ENCODE measurements at places on chromosomes 3 and 15.

DNA sequence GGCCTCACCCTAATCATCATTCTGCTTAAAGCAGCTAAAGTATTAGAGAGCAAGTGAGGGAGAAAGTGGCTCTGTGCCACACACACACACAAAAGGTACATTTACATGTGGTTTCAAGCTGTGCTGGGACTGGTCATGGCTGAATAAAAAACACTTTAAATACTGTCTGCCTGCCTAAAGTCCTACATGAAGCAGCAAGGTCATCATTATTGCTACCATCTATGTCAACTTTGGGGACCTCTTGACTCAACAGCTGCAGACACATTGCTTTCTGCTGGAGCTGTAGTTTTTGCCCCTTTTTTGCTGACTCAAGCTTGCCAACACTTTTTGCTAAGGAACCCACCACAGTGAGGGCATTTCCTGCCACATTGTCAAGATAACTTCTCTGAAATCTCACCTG, 1237.9 kb downstream of the ROBO2 start:
- no peak for DNase-seq

GRCh38 chr3:51715231-51715976, 8.5 kb downstream of the GRM2 start:
- DNase-seq = peak; percentile 24

- DNase-seq = no peak
These were observed 11.2 kb upstream of the KBTBD12 start for GRCh38 chr3:127903611-127904375.

DNA sequence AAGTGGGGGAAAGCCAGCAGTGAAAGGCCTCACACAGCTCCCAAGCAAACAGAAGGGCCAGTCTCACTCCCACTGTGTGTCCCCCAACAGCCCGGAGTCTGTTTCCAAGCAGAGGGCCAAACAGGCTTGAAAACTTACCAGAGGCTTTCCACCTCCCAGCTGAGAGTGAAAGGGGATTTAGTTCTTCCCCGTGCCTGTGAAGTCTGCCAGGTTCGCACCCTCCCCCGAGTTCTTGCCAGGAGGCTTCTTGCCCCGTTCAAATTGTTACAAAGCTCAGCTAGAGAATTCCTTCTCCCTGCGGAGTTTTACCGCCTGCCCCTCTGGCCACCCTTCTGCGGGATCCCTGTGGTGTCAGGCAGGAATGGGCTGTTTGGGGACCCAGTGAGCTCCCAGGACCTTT, 68.0 kb upstream of the WNT7A start:
- no peak for DNase-seq

DNA sequence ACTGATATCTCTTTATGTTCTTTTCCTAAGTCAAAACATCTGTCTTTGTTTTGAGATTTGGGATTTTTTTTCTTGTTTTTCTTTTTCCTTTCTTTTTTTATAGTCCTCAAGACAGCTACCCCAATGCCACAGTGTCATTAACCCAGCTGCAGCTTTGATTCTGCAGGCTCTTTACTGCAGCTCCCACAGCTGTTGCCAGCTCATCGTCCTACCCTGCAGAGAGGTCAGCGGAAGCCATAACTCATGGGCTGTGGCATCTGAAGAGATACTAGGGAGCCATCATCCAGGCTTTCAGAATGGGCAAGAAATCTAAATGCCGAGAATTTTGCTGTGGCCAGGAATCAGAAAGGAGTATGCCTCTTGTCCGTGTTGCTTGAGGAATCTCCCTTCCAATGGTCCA, 44.3 kb upstream of the SLC24A5 start:
- no peak for DNase-seq

GRCh38 chr15:87212041-87212440, 1044.5 kb downstream of the NTRK3 start:
- no peak for DNase-seq

DNA sequence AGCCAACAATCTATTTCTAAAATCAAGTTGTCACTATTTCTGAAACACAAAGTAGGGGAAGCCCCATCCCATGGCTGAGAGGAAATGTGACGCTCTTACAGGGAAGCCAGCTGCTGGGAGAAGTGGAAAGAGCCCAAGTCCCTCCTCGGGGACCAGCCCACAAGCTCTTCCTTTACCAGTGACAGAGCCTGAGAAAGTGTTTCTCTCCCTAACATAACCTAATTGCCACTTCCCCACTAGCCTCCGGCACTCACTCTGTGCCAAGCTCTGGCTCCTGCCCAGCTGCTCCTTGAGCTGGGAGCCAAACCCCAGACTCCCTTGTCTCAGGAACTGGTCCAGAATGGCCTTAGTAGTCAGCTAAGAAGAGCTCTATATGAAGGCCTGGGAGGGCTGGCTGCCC, 42.9 kb downstream of the TNFAIP8L3 start:
- peak; percentile 72 for DNase-seq

DNA sequence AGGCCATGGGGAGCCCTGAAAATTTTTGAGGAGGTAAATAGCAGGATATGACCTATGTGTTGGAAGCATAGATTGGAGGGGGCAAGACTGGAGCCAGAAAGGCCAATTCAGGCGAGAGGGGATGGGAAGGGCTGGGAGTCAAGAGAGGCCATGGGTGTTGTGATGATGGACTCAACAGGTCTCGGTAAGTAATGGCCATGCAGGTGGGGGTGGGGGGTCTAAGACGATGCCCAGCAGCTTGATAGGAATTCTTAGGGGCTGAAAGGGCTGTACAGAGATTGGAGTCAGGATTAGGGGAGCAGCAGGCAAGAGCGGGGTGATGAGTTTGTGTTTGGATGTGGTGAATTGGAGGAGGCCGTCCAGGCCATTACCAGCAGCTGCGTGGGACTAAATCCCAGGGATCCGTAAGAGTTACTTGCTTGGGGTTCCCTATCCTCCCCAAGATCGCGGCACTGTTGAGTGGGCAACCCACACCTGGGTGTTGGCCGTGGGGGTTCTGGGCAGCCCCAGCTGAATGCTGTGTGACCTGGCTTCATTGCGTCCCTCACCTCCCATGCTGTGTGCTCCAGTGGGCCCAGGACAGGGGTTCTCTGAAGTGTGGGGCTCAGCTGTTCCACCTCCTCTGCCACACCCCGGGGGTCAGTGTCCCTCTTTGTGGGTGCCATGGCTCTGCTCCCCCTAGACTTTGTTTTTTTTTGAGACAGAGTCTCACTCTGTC, 41.8 kb upstream of the CHRNB4 start:
- no peak for DNase-seq

- no peak for DNase-seq
These were observed 13.6 kb downstream of the RARRES1 start for GRCh38 chr3:158718490-158719170.

GRCh38 chr3:127395663-127396355, 108.0 kb upstream of the PRR20G start:
- no peak for DNase-seq

- DNase-seq = no peak
These were observed 36.8 kb downstream of the TMEM108 start for GRCh38 chr3:133074977-133075376.

GRCh38 chr15:52710050-52710707, 31.0 kb upstream of the ATOSA start:
- DNase-seq = no peak

- no peak for DNase-seq
These were observed 41.4 kb downstream of the DNASE1L3 start for GRCh38 chr3:58169371-58169770.

GRCh38 chr3:43733459-43734384, 43.0 kb downstream of the ABHD5 start:
- DNase-seq = no peak

- no peak for DNase-seq
These were observed 245.0 kb downstream of the UACA start for GRCh38 chr15:70518201-70519003.

GRCh38 chr3:169034401-169034800, 629.1 kb downstream of the MECOM start:
- DNase-seq = no peak

- no peak for DNase-seq
These were observed 31.0 kb downstream of the EPHB3 start for GRCh38 chr3:184592371-184593219.

DNA sequence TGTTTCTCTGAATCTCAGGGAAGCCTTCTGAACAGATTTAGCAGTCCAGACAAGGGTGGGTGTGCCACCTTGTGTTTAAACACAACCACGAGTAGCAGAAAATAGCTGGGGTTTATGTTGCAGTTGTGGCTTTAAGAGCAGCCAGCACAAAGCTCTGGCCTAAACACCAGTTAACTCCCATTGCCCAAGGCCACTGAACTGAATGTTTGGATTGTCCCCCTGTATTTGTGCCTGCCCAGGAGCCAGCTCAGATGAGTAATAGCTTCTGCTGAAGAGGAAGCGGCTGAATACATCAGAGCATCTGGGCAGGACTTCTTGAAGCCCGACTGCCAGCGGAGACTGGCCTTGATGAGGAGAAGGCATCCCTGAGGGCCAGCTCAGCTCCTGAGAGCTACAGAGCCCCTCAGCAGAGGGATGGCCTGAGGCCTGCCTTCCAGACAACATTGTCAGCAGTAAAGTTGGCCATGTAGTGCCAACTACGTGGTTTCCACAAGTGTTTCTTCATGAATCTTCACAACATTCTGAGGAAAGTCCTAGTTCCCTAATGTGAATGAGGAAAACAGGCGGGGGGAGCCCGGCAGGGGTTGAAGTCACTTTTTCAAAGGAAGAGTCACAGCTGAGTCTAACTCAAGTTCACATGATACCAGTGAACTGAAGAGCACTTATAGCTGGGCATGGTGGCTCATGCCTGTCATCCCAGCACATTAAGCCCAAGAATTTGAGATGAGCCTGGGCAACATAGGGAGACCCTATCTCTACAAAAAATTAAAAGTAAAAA, 65.8 kb upstream of the ZBTB38 start:
- DNase-seq = no peak

DNA sequence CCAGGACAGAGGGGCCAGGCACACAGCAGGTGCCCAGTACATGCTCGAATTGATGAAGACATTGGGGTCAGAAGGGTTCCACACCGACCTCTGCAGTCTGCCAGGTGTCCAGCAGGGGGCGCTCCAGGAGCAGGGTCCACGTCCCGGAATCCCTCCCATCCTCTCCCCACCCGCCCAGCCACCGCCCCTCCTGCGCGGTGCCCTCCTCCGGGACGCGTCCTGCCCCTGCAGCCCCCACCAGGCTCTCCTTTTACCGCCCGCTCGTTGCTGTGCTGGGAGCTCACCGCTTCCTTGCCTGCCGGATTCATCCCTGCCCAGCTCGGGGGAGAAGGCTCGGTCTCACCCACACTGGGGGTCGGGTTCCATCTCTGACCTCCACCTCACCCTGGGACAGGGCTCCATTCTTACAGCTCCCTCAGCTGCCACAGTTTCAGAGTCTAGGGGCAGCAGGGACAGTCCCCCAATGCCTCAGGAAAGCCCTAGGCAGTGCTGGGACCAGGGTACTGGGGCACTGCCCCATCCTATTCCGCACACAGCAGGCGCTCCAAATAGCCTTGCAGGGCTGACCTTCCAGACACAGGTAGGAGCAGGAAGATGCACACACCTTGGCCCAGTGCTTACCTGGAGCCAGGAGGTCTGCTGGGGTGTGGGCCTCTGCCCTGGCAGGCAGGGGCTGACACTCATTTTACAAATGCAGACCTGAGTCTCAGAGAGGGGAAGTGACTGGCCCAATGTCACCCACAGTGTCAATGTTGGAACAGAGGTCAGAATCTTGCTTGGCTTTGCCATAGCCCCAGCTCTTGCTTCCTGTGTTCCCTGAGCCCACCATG, 31.0 kb downstream of the GRIP2 start:
- peak; percentile 81 for DNase-seq

DNA sequence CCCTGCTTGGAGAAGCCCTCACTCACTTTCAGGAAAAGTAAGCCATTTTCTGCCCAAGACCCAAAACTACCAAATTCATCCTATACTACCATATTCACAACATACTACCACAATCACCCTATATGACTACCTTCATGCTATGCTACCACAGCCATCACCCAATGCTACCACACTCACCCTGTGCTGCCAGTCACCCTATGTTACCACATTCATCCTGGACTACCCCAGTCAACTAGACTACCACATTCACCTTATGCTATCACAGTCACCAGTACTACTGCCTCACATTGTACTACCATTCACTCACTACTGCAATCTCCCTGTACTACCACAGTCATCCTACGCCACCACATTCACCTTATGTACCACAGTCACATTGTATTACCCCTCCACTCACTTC, 58.4 kb upstream of the CDV3 start:
- no peak for DNase-seq

DNA sequence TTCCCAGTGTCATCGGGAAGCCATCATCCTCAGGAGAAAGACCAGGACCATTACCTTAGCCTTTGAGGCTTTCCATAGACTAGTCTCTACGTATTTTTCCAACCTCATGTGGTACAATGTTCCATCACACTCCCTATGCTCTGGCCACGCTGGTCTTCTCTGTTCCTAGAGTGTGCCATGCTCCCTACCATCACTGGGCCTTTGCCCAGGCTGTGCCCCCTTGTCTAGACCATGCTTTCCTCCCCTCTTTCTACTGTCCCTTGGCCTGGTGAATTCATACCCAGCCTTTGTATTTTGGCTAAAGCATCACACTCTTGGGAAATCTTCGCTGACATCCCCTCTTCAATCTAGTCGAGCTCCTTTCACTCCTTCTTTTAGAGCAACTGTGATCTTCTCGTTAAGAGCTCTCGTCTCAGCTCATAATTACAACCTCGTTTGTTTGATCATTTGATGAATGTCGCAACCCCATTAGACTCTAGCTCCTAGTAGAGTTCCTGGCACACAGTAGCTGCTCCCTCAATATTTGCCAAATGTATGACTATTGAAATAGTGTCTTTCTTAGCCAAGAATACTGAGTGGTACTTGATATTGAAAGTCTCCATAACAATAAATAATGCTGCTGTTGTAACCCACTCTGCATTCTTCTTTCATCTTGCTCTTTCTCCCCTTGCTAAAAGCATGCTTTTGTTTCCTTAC, 100.2 kb upstream of the FAM3D start:
- no peak for DNase-seq

DNA sequence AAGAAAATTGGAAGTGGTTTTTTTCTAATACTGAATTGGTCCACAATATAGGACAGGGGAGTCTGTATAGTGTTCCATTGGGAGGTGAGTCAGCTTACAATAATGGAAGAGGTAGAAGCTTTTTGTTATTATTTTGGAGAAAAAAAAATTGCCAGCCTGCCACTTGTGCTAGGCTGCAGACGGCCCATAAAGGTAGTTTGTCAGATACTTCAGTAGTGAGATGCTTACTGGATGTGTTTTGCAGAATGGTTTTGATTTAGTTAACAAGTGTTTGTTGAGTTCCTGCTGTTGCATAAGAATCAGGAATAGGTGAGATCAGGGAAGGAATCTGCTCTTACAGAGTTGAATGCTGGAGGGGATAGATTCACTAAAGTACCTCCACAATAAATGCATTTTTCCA, 1.0 kb downstream of the DTWD1 start:
- no peak for DNase-seq
